ENCODE measurements at places on chromosomes 3 and 15. TPM values are rescaled to one million over a fixed set of nuclear protein-coding genes. Genes with fewer than 3 reads are reported as not detected.

MKRN2OS gene
- not detected for polyA plus RNA-seq

KIF7 gene
- polyA plus RNA-seq, result 1.4 TPM

SAXO2 gene
- 5.1 TPM for polyA plus RNA-seq

AMIGO3 gene
- 0.73 TPM for polyA plus RNA-seq

SLC28A1 gene
- polyA plus RNA-seq, result 51.2 TPM

KLHL40 gene
- polyA plus RNA-seq, result not detected

FBXL22 gene
- 1.2 TPM for polyA plus RNA-seq

All from kidney (tissue), 22 donors.